ENCODE measurements at places on chromosomes 3 and 15.
A peak's percentile ranks its signal among the peaks of the same experiment; 100 is the strongest.

- no peak for DNase-seq
These were observed 244.9 kb downstream of the FAM43A start for GRCh38 chr3:194930377-194931204.

DNA sequence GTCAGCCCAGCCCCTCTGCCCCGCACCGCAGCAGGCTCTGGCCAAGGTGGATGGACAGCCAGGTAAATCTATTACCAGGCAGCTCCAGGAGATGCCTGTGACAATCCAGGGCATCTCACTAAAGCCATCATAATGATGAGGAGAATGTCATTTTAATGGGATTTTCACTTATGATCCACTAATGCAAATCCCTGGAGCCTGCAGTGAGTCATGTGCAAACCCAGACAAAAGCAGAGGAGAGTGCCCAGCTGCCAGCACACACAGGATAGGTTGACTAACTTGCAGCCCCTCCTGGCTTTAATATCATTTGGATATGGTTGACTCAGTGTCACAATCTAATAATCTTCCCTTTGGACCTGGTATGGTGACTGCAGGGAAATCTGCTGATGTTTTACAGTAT is 206.9 kb upstream of the TRIM42 start:
- no peak for DNase-seq

DNA sequence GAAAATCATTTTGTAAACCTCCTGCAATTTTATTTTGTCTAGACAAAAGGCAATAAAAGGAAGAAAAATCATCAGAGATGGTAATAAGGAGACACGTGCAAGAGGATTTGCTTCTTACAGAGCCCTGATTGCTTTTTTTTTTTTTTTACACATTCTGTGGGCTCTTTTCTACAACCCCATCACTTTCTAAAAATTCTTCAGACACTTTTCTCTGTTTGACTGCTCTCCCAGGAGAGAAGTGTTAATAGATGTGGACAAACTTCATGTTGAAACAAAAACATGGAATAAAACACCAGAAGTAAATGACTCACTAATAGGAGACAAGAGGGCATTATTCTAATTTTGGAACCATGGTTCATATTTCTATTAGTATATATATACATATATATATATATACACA is 114.4 kb upstream of the TPRG1 start:
- no peak for DNase-seq

DNA sequence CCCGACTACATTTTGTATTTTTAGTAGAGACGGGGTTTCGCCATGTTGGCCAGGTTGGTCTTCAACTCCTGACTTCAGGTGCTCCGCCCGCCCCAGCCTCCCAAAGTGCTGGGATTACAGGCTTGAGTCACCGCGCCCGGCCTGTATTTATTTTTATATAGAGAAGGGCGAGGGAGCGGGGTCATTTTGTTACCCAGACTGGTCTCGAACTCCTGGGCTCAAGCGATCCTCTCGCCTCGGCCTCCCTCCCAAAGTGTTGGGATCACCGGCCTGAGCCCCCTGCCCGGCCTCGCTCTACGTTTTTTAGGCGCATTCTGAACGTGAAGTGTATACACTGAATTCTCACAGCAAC is 514 bp upstream of the PPP4R2 start:
- no peak for DNase-seq

DNA sequence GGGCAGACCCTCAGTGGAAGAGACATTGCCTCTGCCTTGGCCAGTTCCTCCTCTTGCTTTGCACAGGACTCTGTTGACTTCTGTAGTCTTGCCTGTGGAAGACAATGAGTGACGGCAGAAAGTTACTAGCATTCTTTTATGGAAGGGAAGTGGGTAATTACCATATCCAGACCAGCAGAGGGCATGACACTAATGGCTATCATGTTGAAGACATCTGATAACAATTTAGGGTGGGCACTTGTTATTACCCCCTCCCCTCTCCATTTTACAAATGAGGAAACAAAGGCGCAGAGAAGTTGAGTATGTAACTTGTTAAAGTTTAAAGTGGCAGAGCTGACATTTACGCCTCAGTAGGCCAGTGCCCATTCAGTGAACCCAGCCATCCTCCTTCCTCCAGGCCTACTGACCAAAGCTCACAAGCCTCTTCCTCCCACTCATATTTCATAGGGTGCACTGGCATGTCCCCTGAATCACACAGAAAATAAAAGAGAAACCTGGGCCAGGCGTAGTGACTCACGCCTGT is 48.2 kb upstream of the FMN1 start:
- DNase-seq, result no peak

DNA sequence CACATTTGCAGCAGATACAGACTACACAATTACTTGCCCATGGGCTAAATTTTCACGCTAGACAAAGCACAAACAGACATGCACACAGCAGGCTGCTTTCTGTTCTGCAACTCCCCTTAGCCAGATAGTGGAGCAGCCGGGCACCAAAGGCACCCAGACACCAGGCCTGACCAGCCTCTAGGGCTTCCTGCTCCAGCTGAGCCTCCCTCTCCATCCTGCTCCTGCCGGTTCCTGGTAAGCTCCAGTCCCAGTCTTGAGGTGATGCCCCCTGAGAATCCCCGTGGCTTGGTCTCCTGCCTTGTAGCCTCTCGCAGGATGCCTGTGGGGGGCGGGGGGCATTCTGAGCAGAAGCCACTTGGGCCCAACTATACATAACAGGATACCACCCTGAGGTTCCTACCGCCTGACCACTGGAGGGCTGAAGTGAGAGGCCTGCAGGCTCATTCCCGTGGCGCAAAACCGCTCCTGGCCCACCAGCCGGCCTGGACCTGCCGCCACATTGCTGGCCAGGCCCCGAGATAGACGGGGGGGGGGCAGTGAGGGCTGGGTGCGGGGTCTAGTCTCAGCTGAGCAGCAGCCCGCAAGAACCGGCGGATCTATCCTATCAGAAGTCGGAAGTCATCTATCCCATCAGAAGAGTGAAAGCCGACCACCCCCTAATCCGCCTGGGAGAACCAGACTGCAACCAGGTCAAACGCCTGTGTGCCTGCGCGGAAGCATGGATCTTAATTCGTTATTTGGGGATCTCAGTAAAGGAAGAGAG is 3.9 kb downstream of the FOXL2 start:
- no peak for DNase-seq

- no peak for DNase-seq
These were observed 45.9 kb upstream of the LMCD1 start for GRCh38 chr3:8455526-8456411.

DNA sequence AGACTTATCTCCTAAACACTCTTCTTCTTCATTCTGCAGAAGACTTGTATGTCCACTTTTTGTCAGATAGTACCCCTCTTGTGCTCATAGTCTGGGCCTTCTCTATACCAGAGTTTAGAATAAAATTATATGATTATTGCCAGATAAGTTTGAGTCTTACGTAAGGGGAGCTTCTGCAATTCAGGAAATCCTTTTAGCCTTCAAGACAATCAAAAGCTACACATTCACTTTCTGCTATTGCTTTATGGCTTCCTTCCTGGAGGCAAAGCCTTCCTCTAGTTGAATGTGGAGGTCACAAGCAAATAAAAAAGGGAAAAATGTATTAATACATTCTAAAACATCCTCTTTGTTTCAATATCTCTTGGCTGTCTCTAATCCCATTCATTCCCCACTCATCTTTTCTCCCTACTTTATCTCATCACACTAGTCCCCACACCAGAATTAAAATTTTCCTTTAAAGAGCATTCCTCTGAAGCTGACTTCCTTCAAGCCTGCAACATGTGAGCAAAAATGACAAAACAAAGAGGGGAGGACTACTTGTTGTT is 186.8 kb downstream of the CPNE4 start:
- DNase-seq, result no peak

- no peak for DNase-seq
These were observed 319.2 kb upstream of the LRRFIP2 start for GRCh38 chr3:37493485-37494080.

GRCh38 chr3:8482960-8483665 is 18.5 kb upstream of the LMCD1 start:
- no peak for DNase-seq

DNA sequence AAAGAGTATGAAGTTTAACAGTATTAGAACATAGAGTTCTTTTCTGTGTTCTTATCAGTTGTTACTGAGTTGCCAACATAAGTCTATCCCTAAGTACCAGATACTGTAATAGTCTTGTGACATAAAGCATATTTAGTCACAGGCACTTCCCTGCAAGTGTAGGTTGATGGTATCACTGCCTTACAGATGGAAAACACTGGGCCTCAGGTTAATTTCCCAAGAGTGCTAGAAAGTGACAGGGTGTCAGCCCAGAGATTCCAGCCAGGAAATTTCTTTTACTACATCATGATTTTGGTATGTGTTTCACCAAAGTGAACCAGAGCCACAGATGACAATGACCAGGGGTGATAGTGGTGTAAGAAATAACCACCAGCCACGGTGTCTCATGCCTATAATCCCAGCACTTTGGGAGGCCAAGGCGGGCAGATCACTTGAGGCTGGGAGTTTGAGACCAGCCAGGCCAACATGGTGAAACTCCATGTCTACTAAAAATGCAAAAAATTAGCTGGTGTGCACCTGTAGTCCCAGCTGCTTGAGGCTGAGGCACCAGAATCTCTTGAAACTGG is 3.2 kb downstream of the EIF1B start:
- no peak for DNase-seq

DNA sequence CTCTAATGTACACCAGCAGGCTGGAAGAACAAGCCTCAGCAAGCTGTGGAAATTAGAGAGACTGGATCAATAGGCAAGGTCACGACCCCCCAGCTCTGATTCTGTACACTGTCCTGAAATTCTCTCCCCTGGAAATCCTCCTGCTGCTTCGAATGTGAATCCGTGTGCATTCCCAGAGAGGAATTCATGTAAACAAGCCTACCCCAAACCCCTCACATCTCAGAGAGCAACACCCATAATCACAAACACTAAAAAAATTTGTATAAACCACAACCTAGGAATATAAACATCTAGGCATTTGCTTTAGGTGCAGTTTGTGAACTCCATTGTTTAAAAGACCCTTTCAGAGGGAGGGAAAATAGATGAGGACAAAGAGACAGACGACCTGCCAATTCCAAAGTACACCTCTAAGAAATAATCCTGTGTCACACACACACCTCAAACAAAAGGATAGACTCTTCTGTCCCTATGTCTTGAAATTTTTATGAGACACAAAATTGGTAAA is 325.2 kb downstream of the WDR72 start:
- DNase-seq, result no peak

DNA sequence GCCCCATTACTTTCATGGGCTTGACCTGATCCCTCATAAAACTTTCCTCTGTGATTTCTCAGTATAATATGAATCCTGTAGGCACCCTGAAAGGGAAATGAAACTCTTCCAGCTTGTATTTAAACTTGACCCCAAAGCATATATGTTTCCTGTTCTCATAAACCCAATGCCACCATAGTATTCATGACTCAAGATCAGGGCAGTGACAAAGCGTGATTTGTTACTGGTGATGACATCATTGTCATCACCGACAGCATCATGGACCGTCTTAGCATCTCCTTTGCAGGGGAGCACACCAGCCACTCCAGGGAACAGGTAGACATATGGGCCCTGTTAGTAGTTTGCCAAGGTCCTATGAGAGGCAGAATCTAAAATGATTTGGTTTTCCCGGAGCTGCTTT is 741.2 kb downstream of the NR2F2 start:
- DNase-seq, result no peak

DNA sequence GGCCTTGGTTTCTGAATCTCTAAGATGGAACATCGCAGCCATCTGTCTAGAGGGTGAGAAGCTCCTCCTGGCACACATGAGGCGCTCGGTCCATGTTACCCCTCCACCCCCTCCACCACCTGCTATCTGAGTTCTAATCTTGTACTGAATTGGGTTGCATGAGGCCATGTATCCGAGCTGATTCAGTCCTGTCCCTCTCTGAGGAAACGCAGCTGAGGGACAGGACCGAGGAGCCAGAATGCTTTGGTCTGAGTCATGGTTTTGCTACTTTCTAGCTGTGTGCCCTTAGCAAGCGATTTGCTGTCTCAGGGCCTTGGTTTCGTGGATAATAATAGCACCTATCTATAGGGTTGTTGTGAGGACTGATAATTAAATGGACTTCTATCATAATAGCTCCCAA is 87.8 kb upstream of the SEC13 start:
- DNase-seq, result no peak

DNA sequence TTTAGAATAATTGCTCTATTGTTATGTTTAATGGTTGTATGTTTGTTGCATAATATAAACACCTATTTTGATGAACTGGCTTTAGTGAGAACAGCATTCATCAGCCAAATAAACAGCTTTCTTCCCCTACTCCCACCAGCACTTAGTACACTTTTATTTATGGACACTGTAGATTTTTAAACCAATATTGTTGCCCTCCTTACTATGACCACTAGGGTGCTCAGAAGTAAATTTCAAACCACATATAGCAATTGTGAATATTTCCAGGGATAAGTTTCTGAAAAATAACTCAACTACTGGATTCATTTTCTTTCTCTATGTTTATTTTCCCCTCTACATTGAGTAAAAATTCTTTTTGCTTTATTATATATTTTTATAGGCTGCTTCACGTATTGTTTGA is 84.7 kb upstream of the PTX3 start:
- DNase-seq, result no peak

DNA sequence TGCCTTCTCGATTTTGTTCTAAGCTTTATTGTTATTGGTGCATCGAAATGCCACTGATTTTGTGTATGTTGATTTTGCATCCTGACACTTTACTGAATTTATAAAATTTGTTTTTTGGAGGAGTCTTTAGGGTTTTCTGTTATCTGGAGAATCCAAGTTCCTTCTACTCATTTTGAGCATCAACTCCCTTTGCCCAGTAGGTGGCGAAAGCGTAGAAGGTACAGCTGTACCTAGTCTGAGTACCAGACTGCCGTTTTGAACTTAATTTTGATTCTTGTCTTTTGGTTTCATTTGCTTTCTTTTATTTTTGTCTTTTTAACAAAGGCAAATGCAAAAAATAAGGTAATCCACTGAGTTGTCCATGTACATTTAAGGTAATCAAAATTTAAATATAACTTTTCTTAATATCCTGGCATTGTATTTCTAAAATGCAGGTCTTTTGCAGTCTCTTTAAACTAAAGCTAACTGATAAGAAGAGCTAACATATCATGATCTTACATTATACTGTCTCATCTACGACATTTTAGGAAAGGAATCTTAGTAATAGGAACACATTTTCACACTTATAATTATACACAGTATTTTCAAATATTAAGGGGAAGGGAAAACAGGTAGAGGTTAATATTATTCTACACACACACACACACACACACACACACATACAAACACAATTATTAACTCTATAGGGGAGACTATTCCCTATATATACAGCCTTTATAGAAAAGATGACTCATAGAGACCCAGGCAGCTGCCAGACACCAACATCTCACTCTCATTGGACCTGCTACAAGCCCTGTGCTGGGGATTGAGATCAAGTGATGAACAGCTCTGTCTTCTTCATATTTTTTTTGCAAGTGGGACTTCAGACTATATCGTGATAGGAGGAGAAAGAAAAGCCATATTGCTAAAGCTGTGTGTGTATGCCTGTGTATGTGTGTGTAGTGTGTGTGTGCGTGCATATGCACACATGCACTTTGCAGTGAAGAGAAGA is 71.8 kb downstream of the SYNPR start:
- peak; percentile 40 for DNase-seq

DNA sequence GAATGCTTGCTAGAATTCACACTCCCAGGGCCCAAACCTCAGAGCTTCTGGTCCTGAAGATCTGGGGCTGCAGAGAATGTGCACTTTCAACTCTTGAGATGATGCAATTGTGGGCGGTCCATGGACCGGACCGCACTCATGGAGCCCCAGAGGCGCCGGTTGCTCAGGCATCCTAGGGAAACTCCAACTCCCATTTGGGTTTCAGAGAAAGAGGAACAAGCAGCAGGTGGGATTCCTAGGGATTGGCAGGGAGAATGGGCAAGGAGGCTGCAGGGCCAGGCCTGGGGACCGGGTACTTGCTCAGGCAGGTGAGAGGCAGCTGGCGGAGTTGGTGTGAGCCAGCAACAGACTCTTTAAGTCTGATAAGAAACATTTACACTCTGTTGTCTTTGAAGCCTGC is 3.5 kb downstream of the NOX5 start:
- DNase-seq, result no peak

All from KG1 (cell line).